ENCODE measurements at places on chromosomes 2 and 18. TPM values are rescaled to one million over a fixed set of nuclear protein-coding genes. Genes with fewer than 3 reads are reported as not detected.

Gene OST4
- total RNA-seq, result 328 TPM

Gene ASB18
- not detected for total RNA-seq

- DNase-seq, result no peak
Observed at GRCh38 chr2:149466635-149467034, 120.9 kb downstream of the MMADHC start.

Gene SYT4
- total RNA-seq, result 0.37 TPM

Gene SIX3
- not detected for total RNA-seq

- DNase-seq, result no peak
Observed at GRCh38 chr2:50878251-50878650, 153.7 kb downstream of the NRXN1 start.

DNA sequence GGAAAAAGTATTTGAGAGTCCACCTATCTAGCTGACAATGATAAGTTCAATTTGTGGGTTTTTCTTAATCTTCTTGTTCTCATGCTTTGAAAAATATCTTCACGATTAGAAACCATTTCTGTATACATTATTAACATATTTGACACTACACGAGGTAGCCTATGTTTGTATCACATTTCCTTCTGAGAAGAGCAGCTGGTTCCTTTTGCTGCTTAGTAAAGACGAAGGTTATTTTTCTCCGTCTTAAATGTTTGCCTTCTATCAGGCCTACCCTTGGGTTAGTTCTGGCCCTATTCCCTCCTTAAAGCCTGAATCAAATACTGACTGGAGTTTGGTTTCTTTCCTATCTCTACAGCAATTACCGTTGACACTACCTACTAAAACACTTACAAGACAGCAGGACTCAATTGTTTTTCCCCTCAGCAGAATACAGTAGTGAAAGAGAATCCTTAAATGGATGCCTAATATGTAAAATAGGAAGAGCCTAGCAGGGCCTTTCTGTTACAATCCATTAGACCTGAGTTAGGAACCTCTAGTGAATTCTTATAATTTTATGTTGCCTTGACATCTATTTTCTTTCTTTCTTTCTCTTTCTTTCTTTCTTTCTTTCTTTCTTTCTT lies 790.4 kb downstream of the EPHA4 start:
- DNase-seq, result no peak

- DNase-seq, result no peak
Observed at GRCh38 chr18:48988508-48989303, 37.9 kb upstream of the SMAD7 start.

All from H4 (cell line).